Right lung (tissue), 10 donors: ENCODE measurements at places on chromosomes 16 and 17. TPM values are rescaled to one million over a fixed set of nuclear protein-coding genes. Genes with fewer than 3 reads are reported as not detected.

DNA sequence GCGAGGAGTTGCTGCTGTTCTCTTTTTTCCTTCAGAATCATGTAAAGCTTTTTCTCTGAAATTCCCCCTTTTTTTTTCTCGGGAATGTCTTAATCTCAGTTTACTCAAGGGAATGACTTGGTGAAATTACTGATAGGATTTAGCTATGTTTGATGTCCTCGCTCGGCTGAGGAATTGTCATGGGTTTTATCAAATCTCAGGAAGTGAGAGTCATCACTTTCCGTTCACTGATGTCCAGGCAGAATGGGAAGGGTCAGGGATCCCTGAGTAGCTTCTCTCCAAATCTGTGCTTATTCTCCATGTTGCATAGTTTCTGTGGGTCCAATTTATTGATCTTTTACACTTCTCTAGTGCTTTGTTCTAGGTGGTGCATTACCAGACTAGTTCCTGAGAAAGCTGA lies 6.3 kb downstream of the IGSF6 start:
- no peak for DNase-seq

- DNase-seq = no peak
These were observed 1622.3 kb downstream of the CDH8 start for GRCh38 chr16:60413969-60414368.

GRCh38 chr16:84800158-84800978 lies 19.4 kb upstream of the CRISPLD2 start:
- DNase-seq = no peak

DNA sequence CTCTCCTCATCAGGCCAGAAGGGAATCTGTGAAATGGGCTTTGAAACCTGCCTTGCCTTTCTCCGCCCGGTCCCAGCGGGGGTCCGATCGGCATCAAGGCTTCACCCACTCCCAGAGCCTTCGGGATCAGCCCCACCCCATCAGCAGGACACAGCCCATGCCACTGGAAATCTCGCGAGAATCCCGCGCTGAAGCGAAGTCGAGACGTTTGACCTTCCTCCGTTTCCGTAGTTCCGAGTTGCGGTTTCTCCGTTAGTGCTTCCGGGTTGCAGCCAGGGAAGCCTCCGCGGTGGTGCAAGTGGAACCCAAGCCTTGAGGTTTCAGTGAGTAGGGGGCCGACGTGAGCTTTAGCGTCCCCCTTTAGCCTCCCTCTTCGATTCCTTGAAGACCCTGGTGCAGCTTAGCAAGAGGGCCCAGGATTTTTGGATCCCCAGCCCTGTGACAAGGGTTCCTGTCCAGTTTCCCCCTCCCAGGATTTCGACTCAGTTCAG lies at the start of gene COASY:
COASY (plus strand) TSS at position 252 of the 491 bp plus-strand sequence. CDS start 475 bp downstream, outside the sequence.
- DNase-seq = peak; percentile 96

- DNase-seq = no peak
These were observed 190.1 kb upstream of the TBX2 start for GRCh38 chr17:61209525-61209924.

- peak; percentile 84 for DNase-seq
These were observed at the start of gene ZNF778 for GRCh38 chr16:89217388-89218191. Gene ZNF778, plus strand, starts transcription at chr16:89217703. Its CDS starts 3,425 bp downstream, at chr16:89221128.

- DNase-seq = no peak
These were observed 393.1 kb upstream of the SOX9 start for GRCh38 chr17:71727723-71728122.

GRCh38 chr16:87653234-87653633 lies 50.9 kb downstream of the JPH3 start:
- DNase-seq = no peak

GRCh38 chr17:917391-917811 lies 62.2 kb downstream of the NXN start:
- DNase-seq = no peak

GRCh38 chr16:88894681-88895300 lies 28.3 kb upstream of the PABPN1L start:
- DNase-seq = no peak

GRCh38 chr16:17283016-17283415 lies 187.7 kb downstream of the XYLT1 start:
- no peak for DNase-seq

GRCh38 chr16:56238188-56238587 lies 46.9 kb downstream of the GNAO1 start:
- DNase-seq = no peak

DNA sequence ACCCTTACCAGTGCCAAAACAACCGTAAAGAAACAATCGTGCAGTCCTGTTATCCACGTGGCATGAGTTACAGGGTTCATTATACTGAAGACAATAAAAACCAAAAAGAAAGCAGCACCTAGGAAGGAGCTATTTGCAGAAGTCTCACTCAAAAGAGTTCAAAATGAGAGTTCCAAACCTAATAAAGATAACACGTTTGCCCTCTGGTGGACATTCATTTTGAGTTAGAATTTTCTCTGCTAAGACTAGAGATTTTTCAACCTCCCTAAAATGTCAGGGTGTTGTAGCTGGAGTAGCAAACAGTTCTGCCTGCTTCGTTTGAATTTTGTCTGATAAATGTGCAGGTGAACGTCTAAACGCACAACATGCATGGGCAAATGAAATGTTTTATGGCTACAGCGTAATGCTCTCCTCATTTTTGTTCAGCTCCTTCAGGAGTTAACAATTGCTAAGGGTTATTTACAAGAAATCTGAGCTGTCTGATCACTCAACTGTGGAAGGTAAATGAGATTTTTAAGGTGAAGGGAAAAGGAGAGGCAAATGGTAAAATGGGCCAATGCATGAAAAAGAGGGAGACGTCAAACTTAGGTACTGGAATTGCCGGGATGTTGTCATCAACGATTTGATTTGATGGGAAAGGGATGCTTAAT lies 1067.9 kb upstream of the EEF2KMT start:
- DNase-seq = no peak

The HBM gene
- polyA plus RNA-seq = 2.4 TPM

The AARS1 gene
- 78.3 TPM for polyA plus RNA-seq

The PRCD gene
- polyA plus RNA-seq = 10.5 TPM

The CCL4L2 gene
- 2.8 TPM for polyA plus RNA-seq

The RNF222 gene
- 0.06 TPM for polyA plus RNA-seq

The NECAB2 gene
- polyA plus RNA-seq = 0.38 TPM

The KRTAP16-1 gene
- not detected for polyA plus RNA-seq

The CDRT15L2 gene
- not detected for polyA plus RNA-seq
